ENCODE measurements at places on chromosomes 2 and 18.

DNA sequence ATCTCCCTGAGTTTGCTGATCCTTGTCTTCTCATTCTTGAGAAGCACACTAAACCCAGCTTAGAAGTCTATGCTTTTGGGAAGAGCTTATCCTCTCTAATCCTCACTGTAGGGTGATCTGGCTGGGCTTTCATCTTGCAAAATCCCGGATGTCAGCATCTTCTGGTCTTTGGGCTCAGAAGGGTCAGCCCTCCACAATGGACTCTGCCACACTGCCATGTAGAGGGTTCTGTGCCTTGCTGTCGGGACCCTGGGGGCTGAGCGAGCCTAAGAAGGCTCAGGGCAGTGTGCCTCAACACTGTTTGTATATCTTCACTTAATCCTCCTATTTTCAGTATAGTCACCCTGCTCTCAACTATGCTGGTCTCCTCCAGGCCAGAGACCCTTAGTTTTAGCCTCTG is 102.3 kb downstream of the TGIF1 start:
- no peak for DNase-seq

DNA sequence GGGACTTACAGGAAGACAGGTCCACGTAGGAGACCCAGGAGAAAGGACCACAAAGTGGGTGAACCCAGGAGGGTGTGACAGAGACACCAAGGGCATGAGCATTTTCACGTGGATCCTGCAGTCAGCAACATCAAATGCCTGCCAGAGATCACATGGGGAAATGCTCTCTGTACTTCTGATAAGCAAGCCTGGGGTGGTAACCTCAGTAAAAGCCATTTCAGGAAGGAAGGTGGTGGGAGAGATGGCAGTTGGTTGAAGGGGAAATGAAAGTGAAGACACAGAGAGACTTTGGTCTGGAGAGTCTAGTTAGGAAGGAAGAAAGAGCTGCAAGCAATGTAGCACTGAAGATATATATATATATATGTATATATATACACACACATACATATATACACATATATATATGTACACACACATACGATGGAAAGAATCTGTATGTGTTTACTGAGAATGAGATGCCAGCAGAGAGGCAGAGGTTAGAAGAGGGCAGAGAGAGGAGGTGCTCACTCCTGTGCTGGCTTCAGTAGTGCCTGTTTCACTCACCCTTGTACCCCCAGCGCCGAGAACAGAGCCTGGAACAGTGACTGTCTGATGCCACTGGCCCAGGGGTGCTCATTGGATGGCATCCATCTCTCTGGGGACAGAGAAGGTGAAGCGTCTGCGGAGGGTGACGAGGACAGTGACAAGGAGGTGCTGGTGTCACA is 314.9 kb downstream of the AFF3 start:
- no peak for DNase-seq

- DNase-seq: peak; percentile 77
Measured at GRCh38 chr2:147352264-147353071, 492.4 kb upstream of the ACVR2A start.

DNA sequence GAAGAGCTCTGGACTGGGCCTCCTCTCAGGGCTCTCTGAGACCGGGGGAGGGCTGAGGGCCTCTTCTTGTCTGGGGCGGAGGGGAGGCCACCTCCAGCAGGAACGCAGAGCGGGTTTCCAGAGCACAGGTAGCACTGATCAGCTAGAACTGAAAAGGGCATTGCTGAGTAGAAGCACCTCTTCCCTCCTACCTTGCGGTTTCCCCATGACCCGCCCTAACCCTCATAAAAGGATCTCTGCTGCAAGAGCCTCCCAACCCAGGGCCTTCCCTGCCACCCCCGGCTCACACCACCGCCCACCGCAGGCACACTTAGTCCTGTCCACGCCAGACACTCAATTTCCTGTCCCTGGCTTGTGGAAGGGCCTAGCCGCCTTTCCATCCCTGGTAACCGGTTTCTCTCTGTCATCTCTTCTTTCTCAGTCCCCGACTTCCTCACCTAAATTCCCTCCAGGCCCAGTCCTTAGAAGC is 966 bp downstream of the ADCY3 start:
- no peak for DNase-seq

DNA sequence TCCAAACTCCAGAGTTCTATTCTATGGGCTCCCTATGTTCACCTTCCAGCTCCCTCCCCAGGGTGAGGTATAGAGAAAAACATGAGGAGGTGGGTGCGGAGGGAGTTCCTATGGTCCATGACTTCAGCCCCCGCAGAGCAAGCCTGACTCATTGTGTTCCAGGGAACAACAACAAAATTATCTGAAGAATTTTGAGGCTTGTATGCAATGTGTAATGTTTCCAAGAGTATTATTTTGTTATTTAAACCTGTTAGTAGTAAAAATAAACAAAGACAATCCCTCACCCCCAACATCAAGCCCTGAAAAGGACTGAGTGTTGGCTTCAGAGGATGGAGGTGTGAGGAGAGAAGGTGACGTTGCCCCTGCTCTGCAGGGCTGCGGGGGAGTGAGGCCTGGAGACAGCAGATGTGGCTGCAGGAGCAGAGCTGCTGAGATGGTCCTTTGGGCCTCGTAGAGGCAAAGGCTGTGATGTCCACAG is 29.0 kb downstream of the LAMA3 start:
- DNase-seq: no peak

- no peak for DNase-seq
Measured at GRCh38 chr18:46332921-46333341, 228.7 kb downstream of the HAUS1 start.

DNA sequence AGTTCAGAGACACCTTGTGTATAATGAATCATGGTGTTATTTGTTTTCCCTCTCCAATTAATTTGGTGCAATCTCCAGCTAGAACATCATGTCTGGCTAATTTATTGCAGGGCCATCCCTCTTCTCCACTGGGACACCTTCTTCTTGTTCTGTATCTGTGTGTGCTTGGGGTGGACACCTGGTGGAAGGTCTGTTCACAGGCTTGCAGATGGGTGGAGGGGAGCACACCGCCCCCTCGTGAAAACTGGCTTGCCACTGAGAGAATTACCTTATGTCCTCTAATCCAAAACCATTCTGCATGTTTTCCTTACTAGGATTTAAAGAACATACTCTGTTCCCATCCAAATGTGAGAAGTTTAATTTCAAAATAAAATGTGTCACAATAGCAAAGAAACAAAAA is 1160.4 kb upstream of the ZEB2 start:
- no peak for DNase-seq

DNA sequence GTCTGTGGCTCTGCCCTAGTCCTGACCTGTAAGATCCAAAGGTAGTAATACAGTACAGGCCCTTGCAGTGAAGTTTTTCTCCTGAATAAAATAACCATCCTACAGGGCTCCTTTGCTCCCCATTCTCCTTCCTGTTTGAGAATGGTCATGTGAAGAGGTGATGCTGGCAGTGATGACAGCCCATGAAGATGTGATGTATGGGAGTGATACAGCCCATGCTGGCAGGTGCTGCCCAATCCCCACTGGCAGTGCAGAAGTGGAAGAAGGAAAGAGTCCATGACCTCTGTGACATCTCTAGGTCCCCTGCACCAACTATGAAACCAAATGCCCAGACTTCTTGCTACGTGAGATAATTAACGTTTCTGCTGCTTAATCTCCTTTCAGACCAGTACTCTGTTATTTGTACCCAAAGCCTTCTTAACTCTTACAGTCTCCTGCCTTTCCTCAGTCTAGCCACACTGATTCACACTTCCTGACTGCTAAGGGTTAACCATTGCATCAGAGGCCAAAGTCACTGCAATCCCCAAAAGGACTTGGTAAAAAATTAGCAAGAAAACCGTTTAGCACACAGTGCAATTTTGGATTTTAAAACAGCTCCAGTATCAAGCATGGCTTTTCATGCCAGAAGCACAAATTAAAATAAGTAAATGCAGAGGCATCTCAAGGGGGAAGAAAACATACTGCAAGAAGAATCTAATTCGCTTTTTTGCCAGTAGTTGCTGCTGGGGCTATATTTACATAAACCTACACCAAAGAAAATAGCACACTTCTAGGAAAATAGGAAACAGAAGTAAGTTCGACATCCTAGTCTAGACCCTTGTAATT is 98.0 kb downstream of the STK39 start:
- no peak for DNase-seq

GRCh38 chr2:171297956-171298355 is 135.8 kb downstream of the METTL8 start:
- DNase-seq: no peak

GRCh38 chr2:232731470-232731869 is 34.3 kb downstream of the GIGYF2 start:
- DNase-seq: no peak

DNA sequence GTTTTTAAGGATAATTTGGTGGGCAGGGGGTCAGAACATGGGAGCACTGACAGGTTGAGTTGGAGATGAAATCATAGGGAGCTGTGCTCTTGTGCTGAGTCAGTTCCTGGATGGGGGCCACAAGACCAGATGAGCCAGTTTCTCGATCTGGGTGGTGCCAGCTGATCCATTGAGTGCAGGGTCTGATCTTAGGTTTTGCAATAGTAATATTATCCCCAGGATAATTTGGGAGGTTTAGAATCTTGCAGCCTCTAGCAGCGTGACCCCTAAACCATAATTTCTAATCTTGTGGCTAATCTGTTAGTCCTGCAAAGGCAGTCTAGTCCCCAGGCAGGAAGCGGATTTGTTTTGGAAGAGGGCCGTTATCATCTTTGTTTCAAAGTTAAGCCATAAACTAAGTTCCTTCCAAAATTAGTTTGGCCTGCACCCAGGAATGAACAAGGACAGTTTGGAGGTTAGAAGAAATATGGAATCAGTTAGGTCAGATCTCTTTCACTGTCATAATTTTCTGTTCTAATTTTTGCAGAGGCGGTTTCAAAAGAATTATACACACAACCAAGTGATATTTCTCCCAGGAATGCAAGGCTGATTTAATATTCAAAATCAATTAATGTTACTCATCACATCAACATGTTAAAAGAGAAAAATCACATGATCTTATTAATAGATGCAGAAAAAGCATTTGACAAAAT is 23.0 kb downstream of the DBI start:
- DNase-seq: no peak

GRCh38 chr2:54261537-54261936 is 5.5 kb upstream of the TSPYL6 start:
- no peak for DNase-seq

DNA sequence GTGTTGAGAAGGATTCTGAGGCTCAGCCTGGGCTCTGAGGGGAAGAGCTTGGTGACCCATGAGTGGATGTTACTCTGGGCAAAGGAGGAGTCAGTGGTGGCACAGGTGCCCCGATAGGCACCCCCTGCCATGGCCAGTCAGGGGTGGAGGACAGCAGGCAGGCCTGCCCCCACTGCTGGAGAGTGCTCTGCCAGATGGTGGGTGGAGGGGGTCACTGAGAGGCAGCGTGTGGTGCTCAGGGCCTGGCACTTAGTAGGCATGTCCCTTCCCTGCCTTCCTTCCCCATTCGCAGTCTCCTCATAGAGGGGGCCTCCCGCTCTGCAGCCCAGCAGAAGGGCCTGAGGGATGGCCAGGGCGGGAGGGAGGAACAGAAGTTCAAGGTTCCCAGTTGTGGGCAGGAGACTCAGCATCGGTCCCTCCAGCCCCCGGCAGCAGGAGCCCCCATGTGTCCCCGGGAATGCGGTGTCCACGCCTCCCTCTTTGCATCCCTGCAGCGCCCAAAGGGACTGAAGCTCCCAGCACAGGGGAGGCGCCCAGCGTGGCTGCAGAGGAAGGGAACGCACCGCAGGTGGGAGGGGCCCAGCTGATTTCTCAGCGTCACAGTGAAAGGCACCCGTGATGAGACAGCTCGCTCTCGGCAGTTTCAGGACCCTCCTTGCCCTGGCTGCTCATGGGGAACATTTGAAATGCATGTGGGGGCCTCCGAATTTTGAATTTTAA is 5.7 kb upstream of the SNED1 start:
- no peak for DNase-seq

- peak; percentile 52 for DNase-seq
Measured at GRCh38 chr2:113867571-113867970, 22.3 kb upstream of the ACTR3 start.

- peak; percentile 34 for DNase-seq
Measured at GRCh38 chr2:54457323-54458023, 1.3 kb downstream of the SPTBN1 start.

- DNase-seq: no peak
Measured at GRCh38 chr18:62080172-62080900, 106.5 kb downstream of the PIGN start.

GRCh38 chr2:239538357-239539052 is 137.7 kb upstream of the HDAC4 start:
- DNase-seq: no peak

DNA sequence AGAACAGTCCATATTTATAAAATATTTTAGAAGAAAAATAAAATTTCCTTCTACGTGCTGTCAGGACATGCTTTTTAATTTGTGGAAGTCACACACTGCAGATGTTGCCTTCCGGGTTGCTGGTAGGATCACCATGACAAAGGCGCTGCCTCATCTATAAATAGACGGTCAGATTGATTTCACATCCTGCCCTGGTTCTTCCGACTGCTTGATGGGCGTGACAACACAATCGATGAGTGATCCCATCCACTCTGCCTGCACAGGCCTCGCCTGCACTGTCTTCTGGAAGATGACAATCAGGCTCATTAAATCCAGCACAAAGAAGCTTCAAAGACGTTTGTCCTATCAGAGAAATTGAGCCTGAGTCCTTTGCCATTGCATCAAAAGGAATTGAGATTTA is 318.9 kb upstream of the TRIB2 start:
- no peak for DNase-seq

DNA sequence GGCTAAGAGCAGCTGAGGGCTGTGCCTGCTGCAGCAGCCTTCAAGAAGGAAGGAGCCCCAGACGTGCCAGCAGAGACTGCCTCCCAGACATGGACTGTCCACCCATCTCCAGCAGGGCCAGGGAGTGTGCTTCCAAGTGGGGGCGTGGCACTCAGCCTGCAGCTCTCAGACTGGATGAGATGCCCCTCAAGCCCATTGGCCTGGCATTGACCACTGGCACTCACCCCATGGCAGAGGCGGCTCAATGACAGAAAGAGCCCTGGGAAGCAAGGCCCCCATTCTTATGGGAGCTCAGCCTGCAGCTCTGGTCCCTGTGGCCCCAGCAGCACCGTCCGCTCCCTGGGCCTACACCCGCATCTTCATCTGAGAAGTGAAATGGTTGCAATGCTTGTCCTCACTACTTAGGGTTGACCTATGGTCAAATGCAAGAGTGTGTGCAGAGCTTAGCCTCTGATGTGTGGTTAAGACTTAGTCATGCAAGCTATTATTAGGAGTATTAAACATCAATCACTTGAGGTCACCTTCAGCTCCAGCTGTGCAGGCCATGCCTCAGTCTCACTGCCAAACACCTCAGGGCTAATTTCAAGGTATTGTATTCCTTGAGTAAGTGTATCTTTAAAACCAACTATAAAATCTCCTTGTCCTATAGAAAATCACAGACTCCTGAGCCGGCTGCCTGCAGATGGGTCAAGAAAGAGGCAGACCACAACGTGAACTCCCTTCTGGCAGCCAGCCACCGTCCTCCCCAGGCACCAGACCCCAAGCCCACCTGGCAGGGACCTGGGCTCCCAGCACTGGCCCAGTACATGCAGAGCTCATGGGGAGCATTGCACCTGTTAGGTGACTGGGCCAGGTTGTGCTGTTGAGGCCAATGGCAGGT is 194.8 kb downstream of the NDUFA10 start:
- DNase-seq: no peak

DNA sequence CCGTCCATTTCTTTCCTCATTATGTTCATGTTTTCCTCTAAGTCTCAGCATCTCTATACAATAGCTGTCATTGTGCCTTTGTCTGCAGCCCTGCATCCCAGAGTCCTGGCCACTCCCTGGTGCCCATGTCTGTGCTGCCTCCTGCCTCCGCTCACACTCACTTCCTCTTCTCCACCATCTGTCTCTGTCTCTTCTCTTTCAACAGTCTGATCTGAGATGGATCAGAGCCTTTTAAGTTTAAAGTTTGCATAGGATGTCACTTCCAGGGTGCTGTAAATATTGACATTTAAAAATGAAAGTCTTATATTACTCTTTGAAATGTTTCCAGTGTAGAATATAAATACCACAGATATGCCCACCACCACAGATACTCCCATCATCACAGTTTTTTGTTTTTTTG is 42.7 kb downstream of the UBE2F start:
- no peak for DNase-seq
